ENCODE measurements at places on chromosomes 3 and 15. TPM values are rescaled to one million over a fixed set of nuclear protein-coding genes. Genes with fewer than 3 reads are reported as not detected.

The MST1R gene
- 0.72 TPM for total RNA-seq

The APBA2 gene
- 8.8 TPM for total RNA-seq

GRCh38 chr15:36737430-36737891 lies 158.0 kb downstream of the CDIN1 start:
- DNase-seq, result no peak
- H3K4me3 ChIP-seq, result no peak overlapping the region
- H3K27me3 ChIP-seq, result no peaks in the 10 kb centered on the region
- H3K36me3 ChIP-seq, result no peaks in the 10 kb centered on the region
- H3K27ac ChIP-seq, result no peak overlapping the region
- H3K4me1 ChIP-seq, result no peaks in the 10 kb centered on the region

- DNase-seq, result peak; percentile 52
- no peak overlapping the region for H3K4me3 ChIP-seq
- H3K36me3 ChIP-seq, result peaks cover 6% of the 10 kb centered on the region
Observed at GRCh38 chr15:74402873-74403587, 30.7 kb downstream of the SEMA7A start.

- peaks cover 17% of the 10 kb centered on the region for H3K4me1 ChIP-seq
- H3K27me3 ChIP-seq, result no peaks in the 10 kb centered on the region
- peak overlapping the region; percentile 91 for H3K4me3 ChIP-seq
- no peak for DNase-seq
- peaks cover 24% of the 10 kb centered on the region for H3K36me3 ChIP-seq
Observed at GRCh38 chr15:59657635-59658125, 365 bp upstream of the GTF2A2 start.

Measured in osteoblast (primary cell).